Activated CD4-positive, alpha-beta memory T cell treated with anti-CD3 and anti-CD28 coated beads, Interleukin-2, amount 10 ng/mL, durations not matched to agents 7 days and 5 days (primary cell): ENCODE measurements at places on chromosomes 6 and 20.

GRCh38 chr6:156852147-156852857, 75.1 kb downstream of the ARID1B start:
- no peak for DNase-seq

DNA sequence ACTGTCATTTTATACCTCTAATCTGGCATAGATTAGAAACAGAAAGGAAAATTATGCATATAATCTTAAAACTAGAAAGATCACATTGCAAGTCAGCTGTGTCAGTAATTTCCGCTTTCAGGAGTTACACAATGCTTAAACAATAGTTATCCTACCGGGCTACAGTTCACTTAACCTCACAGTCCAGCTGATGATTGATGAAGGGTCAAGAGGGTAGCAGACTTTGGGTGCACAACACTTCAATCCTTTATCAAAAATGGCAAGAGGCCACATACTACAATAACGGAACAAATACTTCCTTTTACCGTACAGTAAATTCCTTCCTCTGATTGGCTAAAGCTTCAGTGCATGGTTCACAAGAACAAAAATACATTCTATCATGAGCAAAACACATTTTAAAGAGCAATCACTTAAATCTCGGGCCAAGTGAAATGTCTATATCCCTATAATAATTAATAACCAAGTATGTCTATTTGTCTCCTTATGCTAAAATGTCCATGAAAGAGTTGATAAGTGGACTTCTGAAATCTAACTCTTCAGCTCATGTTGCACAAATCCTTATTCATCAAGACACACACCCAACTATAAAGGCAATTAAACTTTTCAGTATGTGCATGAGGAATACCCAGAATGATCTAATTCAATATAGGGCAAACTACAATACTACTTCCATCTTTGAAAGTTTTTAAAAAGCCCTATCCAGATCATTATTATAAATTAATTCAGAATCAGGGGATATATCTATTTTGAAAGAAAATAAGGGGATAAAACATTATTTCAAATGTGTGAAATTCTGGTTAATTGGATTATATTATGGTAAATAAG, 76.8 kb downstream of the HIVEP2 start:
- DNase-seq = no peak

- no peak for DNase-seq
Observed at GRCh38 chr20:50405915-50406609, 104.1 kb upstream of the PTPN1 start.

DNA sequence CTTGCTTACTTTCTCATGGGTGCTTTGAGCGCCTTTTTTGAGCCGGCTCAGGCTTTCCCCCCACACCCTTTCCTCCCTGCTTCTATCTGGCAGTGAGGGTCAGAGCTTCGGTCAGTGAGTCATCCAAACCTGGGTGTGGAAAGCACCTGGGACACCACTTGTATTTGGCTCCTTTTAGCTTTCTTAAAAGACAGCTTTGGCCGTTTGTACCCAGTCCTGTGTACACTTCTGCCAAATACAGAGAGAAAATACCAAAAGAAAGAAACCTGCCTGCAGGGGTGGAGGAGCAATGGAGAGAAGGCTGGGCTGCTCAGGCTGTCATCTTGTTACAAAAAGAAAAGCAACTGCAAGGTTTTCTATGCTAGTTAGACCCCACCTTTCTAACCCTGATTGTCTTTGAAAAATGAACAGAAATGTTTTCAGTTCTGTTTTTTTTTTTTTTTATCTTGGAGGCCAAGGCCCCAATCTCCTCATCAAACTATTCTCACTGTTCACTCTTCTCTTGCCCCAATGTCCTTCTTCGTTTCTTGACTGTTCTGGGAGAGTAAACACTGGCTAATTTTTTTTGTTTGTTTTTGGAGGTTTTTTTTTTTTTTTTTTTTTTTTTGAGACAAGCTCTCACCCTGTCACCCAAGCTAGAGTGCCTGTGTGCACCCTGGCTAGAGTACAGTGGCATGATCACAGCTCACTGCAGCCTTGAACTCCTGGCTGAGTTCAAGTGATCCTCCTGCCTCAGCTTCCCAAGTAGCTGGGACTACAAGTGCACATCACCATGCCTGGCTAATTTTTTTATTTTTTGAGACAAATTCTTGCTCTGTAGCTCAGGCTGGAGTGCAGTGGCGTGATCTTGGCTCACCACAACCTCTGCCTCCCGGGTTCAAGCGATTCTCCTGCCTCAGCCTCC, 76.4 kb downstream of the SSR1 start:
- DNase-seq = no peak

DNA sequence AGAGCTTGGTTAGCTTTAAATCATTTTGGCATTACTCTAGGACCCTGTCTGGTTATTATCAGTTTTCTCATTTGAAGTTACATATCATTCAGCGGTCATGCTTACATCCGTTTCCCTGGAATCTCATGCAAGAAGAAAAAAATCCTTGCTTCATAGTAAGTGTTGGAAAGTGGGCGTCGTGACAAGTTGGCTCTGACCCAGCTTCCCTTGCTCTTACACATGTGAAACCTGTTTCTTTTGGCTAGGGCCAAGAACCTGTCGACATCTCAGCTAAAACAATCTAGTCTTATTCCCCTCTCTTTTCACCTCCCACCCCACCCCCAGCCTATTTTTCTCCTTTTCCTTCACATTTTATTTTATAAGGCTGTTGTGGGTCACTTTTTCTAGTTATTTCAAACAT, 45.5 kb downstream of the ANKS1A start:
- no peak for DNase-seq

DNA sequence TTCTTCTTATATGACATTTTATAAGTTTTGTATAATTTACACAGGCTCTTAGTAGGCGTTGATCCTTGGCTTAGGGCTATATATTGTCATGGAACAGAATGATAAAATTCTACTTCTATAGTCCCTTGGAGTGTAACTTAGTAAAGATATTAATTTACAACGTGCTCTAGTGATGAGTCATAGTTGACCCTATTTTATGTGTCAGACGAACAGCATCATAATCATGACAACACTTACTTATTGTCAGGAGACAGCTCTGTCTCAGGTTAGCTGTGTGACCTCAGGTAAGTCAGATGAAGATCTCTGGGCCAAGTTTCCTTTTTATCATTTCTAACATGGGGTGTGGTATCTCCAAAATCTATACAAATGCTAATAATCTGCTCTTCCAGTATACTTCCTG, 473.5 kb downstream of the UTRN start:
- no peak for DNase-seq

GRCh38 chr6:46781478-46782378, 11.5 kb upstream of the MEP1A start:
- DNase-seq = no peak
